Placental pericyte (primary cell): ENCODE measurements at places on chromosomes 4 and X. TPM values are rescaled to one million over a fixed set of nuclear protein-coding genes. Genes with fewer than 3 reads are reported as not detected.

The TDO2 gene
- total RNA-seq: 8.3 and 12.3 TPM in 2 replicates

The SLC2A9 gene
- 0.43 and 2.4 TPM in 2 replicates for total RNA-seq

The PCDH10 gene
- 17.3 and 21.6 TPM in 2 replicates for total RNA-seq

The STATH gene
- not detected in 2 replicates for total RNA-seq

The ERAS gene
- total RNA-seq: 0.22 TPM in 1 of 2 replicates, not detected in the other

The CHST7 gene
- total RNA-seq: 2.2 and 21.0 TPM in 2 replicates

The L1CAM gene
- 0.88 and 18.2 TPM in 2 replicates for total RNA-seq

The GRIA3 gene
- total RNA-seq: 0.22 and 6.2 TPM in 2 replicates

The CXCL8 gene
- 429 and 639 TPM in 2 replicates for total RNA-seq

The RAB40A gene
- under 0.01 TPM in 1 of 2 replicates, not detected in the other for total RNA-seq

The SSX2 gene
- total RNA-seq: not detected in 2 replicates

The HTR2C gene
- total RNA-seq: 0.44 and 1.3 TPM in 2 replicates

The GPR119 gene
- total RNA-seq: not detected in 2 replicates

The MYL5 gene
- 6.9 and 24.7 TPM in 2 replicates for total RNA-seq

The ARMCX1 gene
- total RNA-seq: 27.6 and 36.3 TPM in 2 replicates

The P2RY8 gene
- not detected in 2 replicates for total RNA-seq

The GNRHR gene
- total RNA-seq: not detected in 2 replicates

The MTNR1A gene
- 0.14 TPM in 1 of 2 replicates, not detected in the other for total RNA-seq

The CHIC1 gene
- 6.3 and 10.0 TPM in 2 replicates for total RNA-seq

The KLF3 gene
- total RNA-seq: 24.1 and 30.8 TPM in 2 replicates

The IL3RA gene
- not detected in 2 replicates for total RNA-seq

The TLL1 gene
- under 0.01 and 0.22 TPM in 2 replicates for total RNA-seq

The BTC gene
- total RNA-seq: 0.14 TPM in 1 of 2 replicates, not detected in the other

The TLR1 gene
- total RNA-seq: 0.44 and 1.1 TPM in 2 replicates

The LDB2 gene
- 13.3 and 21.5 TPM in 2 replicates for total RNA-seq

The NHSL2 gene
- under 0.01 and 1.4 TPM in 2 replicates for total RNA-seq

The RRH gene
- total RNA-seq: 0.14 TPM in 1 of 2 replicates, not detected in the other

The SLC6A14 gene
- not detected in 2 replicates for total RNA-seq

The RPA4 gene
- total RNA-seq: 0.66 and 1.9 TPM in 2 replicates

The STAG2 gene
- 71.8 and 76.2 TPM in 2 replicates for total RNA-seq

The TMEM35A gene
- 0.66 and 15.2 TPM in 2 replicates for total RNA-seq

The TRIM2 gene
- total RNA-seq: 51.6 and 51.8 TPM in 2 replicates

The ANTXR2 gene
- 278 and 388 TPM in 2 replicates for total RNA-seq

The CT45A5 gene
- not detected in 2 replicates for total RNA-seq

The ZMAT1 gene
- 0.22 and 0.72 TPM in 2 replicates for total RNA-seq

The BEND2 gene
- not detected in 2 replicates for total RNA-seq

The HSD17B10 gene
- total RNA-seq: 82.2 and 139 TPM in 2 replicates

The TRIM60 gene
- 0.88 and 1.1 TPM in 2 replicates for total RNA-seq

The FRMD7 gene
- not detected in 2 replicates for total RNA-seq

The BDH2 gene
- total RNA-seq: 25.3 and 29.8 TPM in 2 replicates

The YY2 gene
- 2.1 and 3.5 TPM in 2 replicates for total RNA-seq

The DUSP9 gene
- total RNA-seq: under 0.01 and 0.14 TPM in 2 replicates

The ZNF711 gene
- total RNA-seq: 0.57 TPM in 1 of 2 replicates, not detected in the other

The SPIN2A gene
- 0.22 and 0.57 TPM in 2 replicates for total RNA-seq

The REELD1 gene
- total RNA-seq: not detected in 2 replicates

The ZNF157 gene
- total RNA-seq: under 0.01 TPM in 1 of 2 replicates, not detected in the other

The FAM149A gene
- total RNA-seq: 0.88 and 2.4 TPM in 2 replicates

The GASK1B gene
- 22.0 and 53.6 TPM in 2 replicates for total RNA-seq
